ENCODE measurements at places on chromosomes 12 and 14.

- H3K27ac ChIP-seq, result no peak overlapping the region
- no peaks in the 10 kb centered on the region for H3K4me1 ChIP-seq
- no peak overlapping the region for H3K4me3 ChIP-seq
- peaks cover 5% of the 10 kb centered on the region for H3K36me3 ChIP-seq
- H3K27me3 ChIP-seq, result no peaks in the 10 kb centered on the region
These were observed 46.7 kb downstream of the ERH start for GRCh38 chr14:69351385-69351784.

- H3K27me3 ChIP-seq, result no peaks in the 10 kb centered on the region
- no peaks in the 10 kb centered on the region for H3K36me3 ChIP-seq
- H3K4me1 ChIP-seq, result no peaks in the 10 kb centered on the region
- no peak overlapping the region for H3K4me3 ChIP-seq
These were observed 476.5 kb downstream of the FOXG1 start for GRCh38 chr14:29242755-29243754.

DNA sequence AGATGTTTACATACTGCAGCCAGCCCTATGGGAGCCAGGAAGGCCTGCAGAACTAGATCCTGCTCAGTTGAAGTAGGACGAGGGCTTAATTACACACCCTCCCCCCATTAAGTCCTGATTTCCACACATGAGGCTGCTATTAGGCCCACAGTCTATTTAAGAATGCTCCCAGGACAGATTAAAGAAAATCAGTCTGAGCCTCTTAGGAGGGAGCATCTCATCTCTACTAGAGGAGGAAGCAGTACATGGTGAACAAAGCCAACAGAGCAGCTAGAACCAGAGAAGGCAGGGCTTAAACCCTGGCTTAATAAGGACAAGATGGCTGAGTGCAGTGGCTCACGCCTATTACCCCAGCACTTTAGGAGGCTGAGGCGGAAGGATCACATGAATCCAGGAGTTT, 55.8 kb upstream of the ARHGAP5 start:
- H3K36me3 ChIP-seq, result no peaks in the 10 kb centered on the region
- peaks cover 25% of the 10 kb centered on the region for H3K4me1 ChIP-seq
- H3K27ac ChIP-seq, result no peak overlapping the region
- no peak overlapping the region for H3K4me3 ChIP-seq

DNA sequence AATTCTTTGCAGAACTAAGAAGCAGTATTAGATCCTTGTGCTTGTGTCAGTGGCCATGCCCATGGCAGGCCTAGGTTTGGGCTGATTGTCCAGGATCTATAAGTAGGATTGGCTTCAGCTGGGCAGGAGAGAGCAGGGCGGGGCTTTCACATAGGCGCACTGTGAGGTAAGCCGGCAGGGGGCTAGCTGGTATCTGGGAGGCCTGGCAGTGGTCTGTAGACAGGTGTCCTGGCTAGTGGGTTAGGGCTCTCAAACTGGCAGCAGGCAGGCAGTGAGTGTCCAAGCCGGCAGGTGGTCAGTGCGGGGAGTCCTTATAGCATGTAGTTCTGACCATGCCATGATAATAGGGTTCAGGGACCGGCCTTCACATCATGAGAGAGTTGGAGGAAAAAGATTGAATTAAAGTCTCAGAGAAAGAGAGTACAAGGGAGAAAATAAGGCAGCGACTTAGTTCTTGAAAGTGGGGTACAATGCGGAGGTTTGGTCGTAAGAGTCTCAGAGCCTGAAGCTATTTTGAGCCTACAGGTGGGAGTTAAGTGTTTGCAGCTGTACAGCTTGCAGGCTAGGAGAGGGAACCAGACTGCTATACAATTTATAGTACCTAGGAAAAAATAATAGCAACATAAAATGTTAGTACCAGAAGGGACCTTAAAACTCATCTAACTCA, 137.4 kb downstream of the TPH2 start:
- no peaks in the 10 kb centered on the region for H3K27me3 ChIP-seq
- H3K4me1 ChIP-seq, result no peaks in the 10 kb centered on the region
- no peak for DNase-seq
- no peak overlapping the region for H3K27ac ChIP-seq
- no peaks in the 10 kb centered on the region for H3K36me3 ChIP-seq

DNA sequence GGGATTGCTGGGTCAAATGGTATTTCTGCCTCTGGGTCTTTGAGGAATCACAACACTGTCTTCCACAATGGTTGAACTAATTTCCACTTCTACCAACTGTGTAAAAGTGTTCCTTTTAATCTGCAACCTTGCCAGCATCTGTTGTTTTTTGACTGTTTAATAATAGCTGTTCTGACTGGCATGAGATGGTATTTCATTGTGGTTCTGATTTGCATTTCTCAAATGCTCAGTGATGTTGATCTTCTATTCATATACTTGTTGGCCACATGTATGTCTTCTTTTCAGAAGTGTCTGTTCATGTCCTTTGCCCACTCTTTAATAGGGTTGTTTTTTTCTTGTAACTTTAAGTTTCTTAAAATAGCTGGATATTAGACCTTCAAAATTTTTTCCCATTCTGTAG, 150.0 kb upstream of the FRMD6 start:
- H3K36me3 ChIP-seq, result no peaks in the 10 kb centered on the region
- no peak for DNase-seq
- no peak overlapping the region for H3K4me3 ChIP-seq
- H3K27ac ChIP-seq, result no peak overlapping the region
- no peaks in the 10 kb centered on the region for H3K27me3 ChIP-seq
- H3K4me1 ChIP-seq, result no peaks in the 10 kb centered on the region

Data from right atrium auricular region (tissue), 2 donors.